ENCODE measurements at places on chromosomes 3 and 15.

- no peak for DNase-seq
Observed at GRCh38 chr3:60577601-60578000, 673.7 kb downstream of the FHIT start.

GRCh38 chr15:83914906-83915305 is 261.0 kb downstream of the ADAMTSL3 start:
- DNase-seq = no peak

GRCh38 chr3:14687360-14687759 is 12.4 kb downstream of the C3orf20 start:
- DNase-seq = no peak

GRCh38 chr3:72123908-72124441 is 339.0 kb upstream of the PROK2 start:
- peak; percentile 13 for DNase-seq

- no peak for DNase-seq
Observed at GRCh38 chr3:180082699-180083098, 46.0 kb upstream of the PEX5L start.

- no peak for DNase-seq
Observed at GRCh38 chr15:66923438-66923881, 141.9 kb upstream of the SMAD3 start.

GRCh38 chr3:119524931-119525662 is 26.8 kb downstream of the TIMMDC1 start:
- DNase-seq = no peak

DNA sequence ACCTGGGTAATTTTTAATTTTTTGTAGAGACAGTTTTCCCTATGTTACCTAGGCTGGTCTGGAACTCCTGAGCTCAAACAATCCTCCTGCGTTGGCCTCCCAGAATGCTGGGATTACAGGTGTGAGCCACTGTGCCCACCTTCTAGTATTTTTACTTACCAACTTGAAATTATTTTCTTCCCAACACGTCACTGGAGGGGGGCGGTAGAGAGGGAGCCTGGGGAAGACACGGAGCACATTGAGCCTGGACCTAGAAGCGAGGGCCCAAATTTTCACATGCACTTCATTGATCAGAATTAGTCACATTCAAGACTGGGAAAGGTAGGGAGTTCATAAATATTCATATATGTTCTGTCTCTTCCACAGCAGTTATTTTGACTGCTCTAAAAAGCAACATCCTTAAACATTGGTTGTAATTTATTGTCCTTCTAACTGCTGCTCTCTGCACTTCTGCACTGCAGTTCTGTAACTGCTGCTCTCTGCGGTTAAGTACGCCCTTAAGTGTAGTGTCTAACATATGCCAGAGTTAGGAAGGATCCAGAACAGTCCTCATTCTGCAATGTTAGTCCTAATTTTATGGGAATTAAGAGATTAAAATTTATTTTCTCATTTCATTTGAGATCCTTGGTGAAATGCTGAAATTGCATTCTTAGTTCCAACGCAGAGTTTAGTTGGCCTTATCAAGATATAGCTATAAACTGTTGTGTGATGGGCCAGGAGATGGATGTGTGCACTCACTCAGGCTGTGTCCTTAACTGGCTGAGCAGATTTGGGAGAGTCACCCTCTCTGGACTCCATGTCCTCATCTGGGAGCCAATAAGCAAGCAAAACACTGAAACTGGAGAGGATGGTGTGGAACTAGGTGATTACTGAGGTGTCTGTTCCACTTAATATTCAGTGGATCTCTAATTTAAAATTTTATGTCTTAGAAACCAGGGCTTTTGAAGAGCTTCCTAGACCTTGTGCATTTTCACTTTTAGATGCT is 98.2 kb downstream of the STRIT1 start:
- DNase-seq = no peak

DNA sequence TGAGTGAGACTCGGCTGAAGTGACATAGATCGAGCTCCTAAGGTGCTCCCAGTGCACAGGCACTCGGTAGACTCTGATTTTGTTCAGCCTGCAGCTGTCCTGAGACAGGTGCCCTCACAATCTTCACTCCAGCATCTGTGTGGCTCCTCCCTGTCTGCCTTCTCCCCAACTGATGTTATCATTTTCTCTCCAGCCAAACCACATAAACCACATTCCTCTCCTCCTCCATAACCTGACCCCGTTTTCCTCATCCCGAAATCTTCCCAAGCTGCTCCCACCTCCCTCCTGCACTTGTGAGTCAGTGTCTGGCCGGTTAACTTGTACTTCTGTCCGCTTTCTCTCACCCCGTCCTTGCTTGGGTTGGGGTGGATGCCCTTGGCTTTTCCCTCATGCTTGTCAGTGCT is 93.3 kb upstream of the HACD2 start:
- no peak for DNase-seq

- DNase-seq = no peak
Observed at GRCh38 chr3:73419179-73419803, 205.4 kb downstream of the PDZRN3 start.

- DNase-seq = no peak
Observed at GRCh38 chr3:40290396-40290795, 19.1 kb upstream of the EIF1B start.

- no peak for DNase-seq
Observed at GRCh38 chr3:139421460-139421859, 32.0 kb upstream of the COPB2 start.

GRCh38 chr3:139537795-139538621 is 1.5 kb downstream of the RBP1 start:
- DNase-seq = no peak

DNA sequence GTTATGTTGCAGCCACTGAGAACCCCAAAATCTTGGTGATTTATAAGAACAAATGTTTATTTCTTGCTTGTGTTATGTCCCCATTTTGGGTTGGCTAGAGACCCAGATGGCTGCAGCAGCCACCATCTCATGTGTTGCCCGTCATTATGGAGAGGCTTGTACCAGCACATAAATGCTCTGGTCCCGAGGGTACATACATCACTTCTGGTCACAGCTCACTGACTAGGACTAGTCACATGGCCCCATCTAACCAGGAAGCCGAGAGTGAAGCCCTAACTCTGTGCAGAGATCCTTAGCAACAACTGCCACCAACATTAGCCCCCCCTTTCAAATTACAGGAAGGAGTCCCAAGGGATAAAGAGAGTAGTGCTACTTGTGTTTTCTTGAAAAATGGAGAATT is 25.5 kb upstream of the HACD2 start:
- DNase-seq = no peak

DNA sequence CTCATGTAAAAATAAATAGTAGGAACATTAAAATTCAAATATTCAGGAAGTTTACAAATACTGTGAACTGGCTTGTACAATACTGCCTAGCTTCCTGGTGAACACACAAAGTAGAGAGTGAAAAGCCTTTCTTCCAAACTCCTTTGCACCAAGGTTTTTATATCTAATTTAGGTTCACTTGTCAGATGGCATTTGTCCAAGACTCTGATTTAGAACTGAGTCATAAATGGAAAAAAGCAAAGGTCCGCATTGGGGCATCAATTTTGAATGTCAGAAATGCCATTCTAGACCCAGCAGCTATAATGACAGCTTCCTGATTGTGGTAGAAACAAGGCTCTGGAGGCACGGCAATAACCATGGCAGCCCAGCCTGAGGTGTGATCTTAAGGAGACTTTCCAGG is 160.7 kb downstream of the PDE8A start:
- no peak for DNase-seq

Measured in DMS 273 treated with DMSO at 0.1 percent for 48 hours (cell line).